ENCODE measurements at places on chromosomes 5 and 9.

DNA sequence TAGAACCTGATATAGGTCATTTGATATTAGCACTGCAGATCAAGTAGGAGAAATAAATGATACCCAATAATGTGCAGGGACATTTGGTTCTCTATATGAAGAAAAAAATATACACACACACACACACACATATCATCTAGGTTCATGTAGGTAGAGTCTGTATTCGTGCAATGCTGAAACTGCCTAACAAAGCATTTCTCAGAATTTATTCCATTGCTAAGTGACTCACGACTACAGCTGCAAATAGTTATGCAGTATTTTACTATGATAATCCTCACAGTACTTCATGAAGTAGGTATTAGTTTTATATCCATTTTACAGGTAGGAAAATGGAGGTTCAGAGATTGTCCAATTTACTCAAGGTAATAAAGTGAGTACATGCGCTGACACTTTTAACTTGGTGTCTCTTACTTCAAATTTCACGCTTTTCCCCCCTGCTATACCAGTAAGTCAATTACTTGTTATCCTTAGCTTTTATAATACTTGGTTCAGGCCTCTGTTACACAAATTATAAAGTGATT lies 2.4 kb downstream of the GIN1 start:
- no peak for DNase-seq

- DNase-seq, result peak; percentile 66
Measured at GRCh38 chr5:16461026-16461425, 4.6 kb downstream of the ZNF622 start.

GRCh38 chr9:127011772-127012171 lies 97.2 kb downstream of the RALGPS1 start:
- DNase-seq, result no peak

DNA sequence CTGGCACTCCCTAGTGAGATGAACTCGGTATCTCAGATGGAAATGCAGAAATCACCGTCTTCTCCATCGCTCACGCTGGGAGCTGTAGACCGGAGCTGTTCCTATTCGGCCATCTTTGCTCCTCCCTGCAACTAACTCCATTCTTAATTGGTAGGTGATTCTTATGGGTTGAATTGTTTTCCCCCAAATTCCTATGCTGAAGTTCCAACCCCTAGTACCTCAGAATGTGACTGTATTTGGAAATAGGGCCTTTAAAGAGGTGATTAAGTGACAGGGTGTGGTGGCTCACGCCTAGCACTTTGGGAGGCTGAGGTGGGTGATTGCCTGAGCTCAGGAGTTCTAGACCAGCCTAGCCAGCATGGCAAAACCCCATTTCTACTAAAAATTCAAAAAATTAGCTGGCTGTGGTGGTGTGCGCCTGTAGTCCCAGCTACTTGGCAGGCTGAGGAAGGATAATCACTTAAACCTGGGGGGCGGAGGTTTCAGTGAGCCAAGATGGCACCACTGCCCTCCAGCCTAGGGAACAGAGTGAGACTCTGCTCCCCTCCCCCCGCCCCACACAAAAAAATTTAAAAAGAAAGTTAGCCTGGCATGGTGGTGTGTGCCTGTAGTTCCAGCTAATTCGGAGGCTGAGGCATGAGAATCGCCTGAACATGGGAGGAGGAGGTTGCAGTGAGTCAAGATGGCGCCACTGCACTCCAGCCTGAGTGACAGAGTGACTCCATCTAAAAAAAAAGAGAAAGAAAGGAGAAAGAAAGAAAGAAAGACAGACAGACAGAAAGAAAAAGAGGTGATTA lies 25.2 kb upstream of the FOCAD start:
- no peak for DNase-seq

DNA sequence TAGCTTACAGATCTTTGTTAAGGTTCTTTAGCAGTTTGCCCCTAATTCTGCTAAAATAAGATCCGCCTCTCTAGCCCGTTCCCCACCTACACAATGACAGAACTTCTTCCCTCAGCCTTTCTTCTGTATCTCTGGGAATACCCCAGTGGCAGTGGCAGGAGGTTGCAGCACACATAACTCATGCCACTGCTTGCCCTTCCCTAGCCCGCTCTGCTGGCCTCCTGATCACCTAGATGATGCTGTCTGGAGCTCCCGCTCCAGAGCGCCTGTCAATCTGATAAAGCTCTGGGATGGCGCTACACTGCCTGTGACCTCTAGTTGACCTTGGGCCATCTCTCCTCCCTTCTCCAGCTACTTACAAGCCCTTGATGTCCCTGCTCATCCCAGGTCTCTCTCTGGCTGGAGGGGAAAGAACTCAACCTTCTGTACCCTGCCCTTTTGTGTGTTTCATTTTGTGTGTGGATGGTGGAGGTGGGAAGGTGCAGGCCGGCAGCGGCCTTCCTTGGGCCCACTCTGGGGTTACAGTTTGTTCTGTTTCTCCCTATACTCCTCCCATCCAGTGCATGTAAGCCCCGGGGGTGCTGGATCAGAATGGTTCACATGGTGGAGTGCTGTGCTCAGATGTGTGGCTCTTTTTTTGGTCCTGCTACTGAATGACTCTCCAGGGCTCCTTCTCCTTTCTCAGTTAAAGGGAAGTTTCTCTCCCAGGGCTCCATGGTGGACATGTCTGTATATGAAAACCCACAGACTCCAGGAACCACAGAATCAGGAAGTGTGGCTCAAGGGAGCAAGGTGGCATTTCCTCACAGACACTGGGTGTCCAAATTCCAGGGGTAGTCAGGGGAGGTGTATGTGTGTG lies 29.1 kb downstream of the MTX3 start:
- peak; percentile 2 for DNase-seq
